Sciatic nerve (tissue), 2 donors: ENCODE measurements at places on chromosomes 12 and 14. TPM values are rescaled to one million over a fixed set of nuclear protein-coding genes. Genes with fewer than 3 reads are reported as not detected.

DNA sequence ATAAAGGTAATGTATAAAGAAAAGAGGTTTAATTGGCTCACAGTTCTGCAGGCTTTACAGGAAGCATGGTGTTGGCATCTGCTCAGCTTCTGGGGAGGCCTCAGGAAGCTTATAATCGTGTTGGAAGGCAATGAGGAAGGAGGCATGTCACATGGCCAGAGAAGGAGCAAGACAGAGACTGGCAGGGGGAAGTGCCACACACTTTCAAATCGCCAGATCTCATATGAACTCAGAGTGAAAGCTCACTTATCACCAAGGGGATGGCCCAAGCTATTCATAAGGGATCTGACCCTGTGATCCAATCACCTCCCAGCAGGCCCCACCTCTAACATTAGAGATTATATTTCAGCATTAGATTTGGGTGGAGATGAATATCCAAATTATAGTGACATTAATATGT, 26.3 kb downstream of the LDHB start:
- DNase-seq: no peak

- peak; percentile 90 for DNase-seq
These were observed 823 bp upstream of the SMARCC2 start for GRCh38 chr12:56189918-56190694.

DNA sequence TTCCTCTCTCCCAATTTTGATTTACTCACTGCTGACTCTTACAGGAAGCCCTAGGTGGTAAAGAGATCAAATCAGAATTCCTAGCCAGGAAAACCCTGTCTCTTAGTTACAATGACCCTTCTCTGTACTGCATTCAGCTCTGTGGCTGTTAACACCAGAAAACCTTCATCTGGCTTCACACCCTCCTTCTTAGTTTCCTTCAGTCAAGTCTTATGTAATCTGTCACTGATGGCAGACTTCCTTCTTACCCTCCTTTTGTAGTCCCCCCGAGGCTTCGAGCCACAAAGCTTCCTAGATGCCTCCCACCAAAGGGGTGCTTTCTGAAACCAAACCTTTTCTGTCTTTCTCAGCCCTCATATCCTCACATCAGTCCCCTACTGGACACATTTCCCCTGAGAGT, 16.5 kb downstream of the NGDN start:
- DNase-seq: no peak

RILPL1 gene
- total RNA-seq: 24.7 TPM
